ENCODE measurements at places on chromosomes 1 and 21.
A peak's percentile ranks its signal among the peaks of the same experiment; 100 is the strongest.

- no peak for DNase-seq
Observed at GRCh38 chr1:100476735-100477290, 61.1 kb upstream of the GPR88 start.

DNA sequence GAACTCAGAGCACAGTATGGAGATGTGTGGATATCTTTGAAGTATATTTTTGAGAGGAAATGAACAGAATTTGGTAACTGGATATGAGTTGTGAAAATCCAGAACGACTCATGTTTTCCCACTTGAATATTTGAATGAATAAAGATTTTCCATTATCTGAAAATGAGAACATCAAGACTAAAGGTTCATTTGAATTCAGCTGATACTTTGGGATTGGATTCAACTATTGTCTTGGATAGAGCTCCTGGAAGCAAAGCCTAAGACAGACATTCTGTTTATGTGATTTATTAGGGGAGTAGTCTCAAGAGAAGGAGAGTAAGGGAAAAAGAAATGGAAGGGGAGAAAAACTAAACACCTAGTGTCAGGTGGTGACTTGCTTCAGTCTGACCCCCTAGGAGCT lies 256.0 kb upstream of the LYPLAL1 start:
- no peak for DNase-seq

- DNase-seq, result no peak
Observed at GRCh38 chr1:20278692-20279130, 12.0 kb upstream of the VWA5B1 start.

- no peak for DNase-seq
Observed at GRCh38 chr1:118077331-118078045, 107.5 kb downstream of the SPAG17 start.

DNA sequence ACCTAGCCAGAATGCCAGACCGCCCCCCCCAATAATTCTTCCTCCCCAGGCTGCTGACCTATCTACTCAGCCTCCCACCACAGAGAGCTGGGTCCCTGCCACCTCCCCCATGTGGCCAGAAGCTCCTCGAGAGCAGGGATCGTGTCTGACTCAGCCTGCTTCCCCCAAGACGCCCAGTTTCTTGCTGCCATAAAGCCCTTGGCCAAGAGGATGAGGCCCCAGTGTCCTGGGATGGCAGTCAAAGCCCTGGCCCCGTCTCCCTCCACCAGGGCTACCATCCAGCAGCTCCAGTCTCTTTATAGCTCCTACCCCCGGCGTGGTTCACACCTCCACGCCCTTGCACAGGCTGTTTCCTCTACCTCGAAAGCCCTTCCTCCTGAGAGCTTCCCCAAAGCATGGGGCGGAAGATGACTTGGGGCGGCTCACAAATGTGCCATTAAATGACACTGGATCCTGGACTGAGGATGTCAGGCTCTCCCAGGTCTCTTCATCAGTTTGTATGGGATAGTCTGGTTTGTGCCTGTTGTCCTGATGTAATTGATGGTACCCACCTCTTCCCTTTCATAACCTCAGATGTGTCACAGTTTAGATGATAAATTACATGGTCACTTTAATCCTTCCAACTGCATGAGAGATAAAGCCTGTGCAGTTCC lies 13.2 kb downstream of the ADGRB2 start:
- no peak for DNase-seq

DNA sequence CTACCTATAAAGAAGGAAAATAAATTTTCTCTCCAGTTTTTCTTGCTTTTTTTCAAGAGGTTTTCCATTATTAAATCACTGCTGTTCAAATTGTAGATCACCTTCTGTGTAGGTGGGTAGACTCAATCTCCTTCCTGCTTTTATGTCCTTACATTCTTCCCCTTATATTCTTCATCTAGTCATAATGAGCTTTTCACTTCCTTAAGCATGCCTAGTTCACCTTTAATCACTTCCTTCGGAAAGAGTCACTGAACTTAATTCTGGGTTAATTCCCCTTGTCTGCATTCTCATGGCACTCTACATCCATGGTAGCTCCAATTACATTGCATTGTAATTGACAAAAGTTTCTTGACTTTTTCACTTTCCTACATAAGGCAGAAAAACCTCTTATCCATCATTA lies 6.1 kb upstream of the FAM177B start:
- no peak for DNase-seq

- no peak for DNase-seq
Observed at GRCh38 chr1:241606544-241606943, 33.6 kb downstream of the CHML start.

DNA sequence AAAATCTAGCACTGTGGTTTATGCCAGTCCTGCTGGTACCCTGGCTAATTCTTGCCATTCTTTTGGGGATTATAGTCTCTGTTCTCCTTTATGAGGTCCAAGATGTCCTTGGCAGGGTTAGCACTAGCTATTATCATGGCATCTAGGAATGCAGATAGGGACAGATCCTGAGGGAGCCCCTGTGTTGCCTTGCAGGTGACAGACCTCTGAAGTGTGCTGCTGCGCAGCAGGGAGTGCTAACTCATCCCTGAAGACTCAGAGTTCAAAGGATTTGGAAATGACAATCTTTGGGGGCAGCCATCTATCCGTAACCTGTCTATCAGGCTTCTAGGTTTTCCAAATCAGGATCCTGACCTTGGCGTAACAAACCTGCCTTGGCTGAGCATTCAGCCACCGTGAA lies 16.3 kb downstream of the ZFYVE9 start:
- no peak for DNase-seq

DNA sequence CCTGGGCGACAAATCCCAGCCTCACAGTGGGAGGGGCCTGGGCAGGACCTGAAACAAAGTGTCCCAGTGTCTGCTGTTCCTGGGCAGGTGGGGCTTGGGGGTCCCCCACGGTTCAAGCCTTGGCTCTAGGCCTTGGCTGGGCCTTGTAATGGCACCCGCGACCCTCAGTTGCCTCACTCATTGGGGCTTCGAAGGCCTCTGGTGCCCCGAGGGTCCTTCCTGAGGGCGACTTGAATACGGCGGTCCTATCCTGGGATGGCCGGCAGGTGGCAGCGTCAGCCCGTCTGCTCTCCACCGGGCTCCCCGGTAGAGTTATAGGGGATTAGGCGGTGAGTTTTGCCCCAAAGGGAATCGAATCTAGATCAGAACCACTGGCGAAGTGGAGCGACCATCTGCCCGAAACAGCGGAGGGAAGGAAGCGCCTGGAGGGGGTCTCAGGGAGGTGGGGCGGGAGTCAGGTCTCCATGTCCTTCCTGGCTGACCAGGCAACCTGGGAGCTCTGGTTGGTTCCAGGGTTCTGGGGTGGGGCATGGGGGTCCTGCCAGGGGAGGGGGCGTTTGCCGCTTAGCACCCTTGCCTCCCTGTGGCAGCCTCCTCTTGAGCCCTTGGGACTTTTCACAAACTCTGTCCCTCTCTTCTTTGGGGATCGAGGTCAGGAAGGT lies 2.1 kb upstream of the PEX10 start:
- peak; percentile 71 for DNase-seq

DNA sequence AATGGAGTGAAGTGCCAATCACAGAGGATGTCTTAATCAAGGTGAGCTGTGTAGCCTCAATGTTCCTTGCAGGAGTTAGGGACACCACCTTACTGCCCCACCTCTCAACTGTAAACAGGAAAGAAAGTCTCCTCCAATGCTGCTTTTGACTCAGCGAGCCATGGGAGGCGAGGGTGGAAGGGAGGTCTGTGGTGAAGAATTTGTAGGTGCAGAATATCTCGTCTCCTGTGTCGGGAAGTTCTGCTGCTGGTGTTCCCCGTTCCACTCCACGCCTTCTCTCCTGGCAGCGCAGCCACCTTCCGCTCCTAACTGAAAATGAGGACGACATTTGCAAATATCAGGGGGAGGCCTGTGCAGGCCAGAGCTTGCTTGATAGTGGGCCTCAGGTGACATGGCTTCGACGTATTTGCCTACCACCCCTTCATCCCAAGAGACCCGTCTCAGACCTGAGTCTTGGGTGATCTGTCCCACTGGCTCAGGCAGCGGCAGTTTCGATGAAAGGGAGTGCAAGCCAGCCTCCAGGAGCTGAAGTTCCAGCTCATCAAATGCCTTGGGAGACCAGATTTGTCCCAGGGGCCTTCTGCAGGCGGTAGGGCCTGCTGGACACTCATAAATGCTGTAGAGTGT lies 368.3 kb upstream of the C1orf174 start:
- DNase-seq, result no peak

DNA sequence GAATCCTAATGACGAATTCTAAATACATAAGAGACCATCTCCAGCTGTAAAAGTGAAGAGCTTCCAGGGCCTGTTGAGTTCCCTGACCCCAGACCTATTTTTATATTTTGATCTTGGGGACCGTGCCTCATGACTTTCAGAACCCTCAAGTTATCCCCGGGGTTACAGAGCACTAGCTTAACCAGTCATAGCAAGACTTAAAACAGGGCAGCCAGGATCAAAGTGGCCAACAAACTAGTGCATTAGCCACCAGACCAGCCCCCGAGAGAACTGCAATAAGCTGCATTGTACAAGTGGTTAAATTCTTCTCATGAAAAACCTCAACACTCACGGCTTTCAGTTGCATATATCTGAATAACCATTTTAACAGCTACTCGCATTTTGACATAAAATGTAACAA lies 183.0 kb downstream of the BARHL2 start:
- DNase-seq, result no peak

DNA sequence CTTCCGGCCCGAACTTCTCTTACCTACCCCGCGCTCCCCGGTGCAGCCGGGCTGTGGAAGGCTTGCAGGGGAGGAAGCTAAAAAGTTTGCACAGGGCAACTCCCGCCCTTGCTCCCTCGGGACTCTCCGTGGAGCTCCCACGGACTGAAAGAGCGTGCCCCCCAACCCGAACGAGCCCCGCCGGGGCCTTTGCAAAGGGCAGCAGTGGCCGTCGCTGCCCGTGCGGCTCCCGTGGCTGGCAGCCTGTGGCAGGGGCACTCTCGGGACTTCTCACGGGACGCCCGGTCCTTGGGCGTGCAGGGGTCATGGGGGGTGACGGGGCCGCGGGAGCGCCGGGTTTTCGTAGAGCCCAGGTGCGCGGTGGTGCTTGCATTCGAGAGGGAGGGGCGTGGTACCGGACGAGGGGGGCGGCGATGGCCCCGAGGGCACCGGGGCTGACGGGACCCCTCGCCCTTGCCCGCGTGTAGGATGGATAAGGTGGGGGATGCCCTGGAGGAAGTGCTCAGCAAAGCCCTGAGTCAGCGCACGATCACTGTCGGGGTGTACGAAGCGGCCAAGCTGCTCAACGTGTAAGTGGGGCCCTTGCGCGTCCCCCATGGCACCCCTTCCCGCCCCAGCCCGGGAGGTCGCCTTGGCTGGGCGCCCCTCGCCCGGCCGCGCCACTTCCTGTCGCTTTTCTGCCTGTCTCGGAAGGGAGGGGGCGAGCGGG lies 711 bp downstream of the GADD45A start:
- no peak for DNase-seq
